Epithelial cell of proximal tubule (primary cell): ENCODE measurements at places on chromosomes 1 and 21. TPM values are rescaled to one million over a fixed set of nuclear protein-coding genes. Genes with fewer than 3 reads are reported as not detected.

Gene REN
- total RNA-seq = 0.12 TPM in 1 of 2 replicates, not detected in the other

- DNase-seq = no peak
Observed at GRCh38 chr1:175933801-175934200, 190.4 kb upstream of the TNR start.

GRCh38 chr21:44024887-44025353, 12.8 kb downstream of the TRAPPC10 start:
- no peak for DNase-seq

GRCh38 chr1:22805672-22806038, 95.0 kb downstream of the EPHB2 start:
- DNase-seq = no peak

DNA sequence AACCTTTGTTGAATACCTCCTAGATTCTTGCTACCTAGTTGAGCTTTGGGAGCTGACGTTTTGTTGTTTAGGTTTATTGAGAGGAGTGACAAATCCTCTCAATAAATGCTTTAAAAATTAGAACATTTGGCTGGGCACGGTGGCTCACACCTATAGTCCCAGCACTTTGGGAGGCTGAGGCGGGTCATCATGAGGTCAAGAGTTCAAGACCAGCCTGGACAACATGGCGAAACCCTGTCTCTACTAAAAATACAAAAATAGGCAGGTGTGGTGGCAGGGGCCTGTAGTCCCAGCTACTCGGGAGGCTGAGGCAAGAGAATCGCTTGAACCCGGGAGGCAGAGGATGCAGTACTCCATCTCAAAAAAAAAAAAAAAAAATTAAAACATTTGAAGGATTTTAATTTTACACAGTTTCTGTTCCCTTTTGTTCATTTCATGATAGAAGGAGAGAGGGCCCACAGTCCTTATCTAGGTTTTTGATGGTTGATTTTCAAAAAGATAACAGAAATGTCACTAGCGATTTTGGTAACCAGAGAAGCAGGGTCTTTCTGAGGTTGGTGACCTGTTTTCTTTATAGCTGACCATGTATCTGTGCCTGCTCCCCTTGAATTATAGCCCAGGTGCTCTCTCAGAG, 44.2 kb upstream of the PIGV start:
- DNase-seq = no peak

DNA sequence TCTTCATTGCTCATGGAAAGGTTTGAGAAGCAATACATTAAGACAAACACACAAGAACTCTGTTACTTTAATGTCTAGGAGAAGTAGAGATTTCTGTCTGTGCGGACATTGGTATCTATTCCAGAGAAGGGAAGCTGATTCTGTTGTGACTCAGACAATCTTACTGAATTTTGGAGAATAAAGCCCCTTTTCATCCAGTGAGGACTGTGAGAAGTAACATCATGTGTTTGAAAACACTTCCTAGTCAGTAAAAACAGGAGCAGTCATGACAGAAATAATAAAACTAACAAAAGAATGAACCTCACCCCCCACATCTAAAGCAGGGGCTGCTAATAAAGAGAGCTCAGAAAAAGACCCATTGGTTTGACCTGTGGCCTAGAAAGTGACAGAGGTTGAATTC, 46.6 kb downstream of the NEK7 start:
- no peak for DNase-seq

DNA sequence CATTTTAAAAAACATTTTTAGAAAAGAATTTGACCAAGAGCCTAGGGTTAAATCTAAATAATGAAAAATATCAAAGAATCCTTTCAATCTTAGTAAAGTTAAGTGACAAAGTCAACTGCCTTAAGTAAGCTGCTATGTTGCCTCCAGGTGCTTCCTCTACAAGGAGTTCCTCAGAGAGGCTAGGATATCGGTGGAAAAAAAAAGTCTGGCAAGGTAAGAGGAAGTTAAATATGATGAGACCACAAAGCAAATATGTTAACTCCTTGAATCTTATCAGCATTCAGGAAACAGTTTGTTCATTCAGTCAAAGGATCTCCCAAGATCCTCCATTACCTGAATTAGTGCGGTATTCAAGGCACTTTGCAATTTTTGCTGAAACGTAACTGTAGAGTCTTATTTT, 563.5 kb downstream of the PTPRC start:
- DNase-seq = no peak

DNA sequence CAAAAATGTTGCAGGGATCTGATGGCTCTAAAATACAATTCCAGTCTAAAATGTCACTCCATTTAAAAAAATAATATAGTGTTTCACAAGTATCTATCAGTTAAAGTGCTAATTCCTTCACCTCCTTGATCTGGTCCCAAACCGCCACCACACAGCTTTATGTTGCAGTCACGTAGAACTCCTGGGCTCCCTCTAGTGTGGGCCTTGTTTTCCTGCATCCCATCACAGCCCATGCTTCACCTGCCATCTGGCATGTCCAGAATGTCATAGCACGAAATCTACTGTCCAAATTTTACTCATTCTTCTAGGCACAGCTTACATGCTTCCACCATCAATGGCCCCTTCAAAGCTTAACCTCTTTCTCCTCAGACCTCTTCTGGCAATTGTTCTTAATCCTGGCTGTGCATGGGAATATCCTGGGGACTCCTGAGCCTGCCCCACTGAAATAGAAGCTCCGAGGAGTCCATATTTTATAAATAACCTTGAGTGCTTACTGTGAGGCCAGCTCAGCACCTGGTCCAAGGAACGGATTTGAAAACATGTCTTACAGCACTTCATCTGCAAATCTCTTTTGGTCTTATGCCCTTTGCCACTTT, 15.5 kb downstream of the FYB2 start:
- DNase-seq = no peak

GRCh38 chr1:93567255-93567918, 114.2 kb downstream of the BCAR3 start:
- DNase-seq = no peak

- DNase-seq = no peak
Observed at GRCh38 chr1:56825436-56825835, 6.2 kb upstream of the FYB2 start.

- no peak for DNase-seq
Observed at GRCh38 chr1:167247754-167248153, 27.1 kb downstream of the POU2F1 start.

- DNase-seq = no peak
Observed at GRCh38 chr1:11339346-11340232, 66.6 kb downstream of the UBIAD1 start.

- DNase-seq = no peak
Observed at GRCh38 chr1:93036672-93037071, 42.4 kb upstream of the MTF2 start.

DNA sequence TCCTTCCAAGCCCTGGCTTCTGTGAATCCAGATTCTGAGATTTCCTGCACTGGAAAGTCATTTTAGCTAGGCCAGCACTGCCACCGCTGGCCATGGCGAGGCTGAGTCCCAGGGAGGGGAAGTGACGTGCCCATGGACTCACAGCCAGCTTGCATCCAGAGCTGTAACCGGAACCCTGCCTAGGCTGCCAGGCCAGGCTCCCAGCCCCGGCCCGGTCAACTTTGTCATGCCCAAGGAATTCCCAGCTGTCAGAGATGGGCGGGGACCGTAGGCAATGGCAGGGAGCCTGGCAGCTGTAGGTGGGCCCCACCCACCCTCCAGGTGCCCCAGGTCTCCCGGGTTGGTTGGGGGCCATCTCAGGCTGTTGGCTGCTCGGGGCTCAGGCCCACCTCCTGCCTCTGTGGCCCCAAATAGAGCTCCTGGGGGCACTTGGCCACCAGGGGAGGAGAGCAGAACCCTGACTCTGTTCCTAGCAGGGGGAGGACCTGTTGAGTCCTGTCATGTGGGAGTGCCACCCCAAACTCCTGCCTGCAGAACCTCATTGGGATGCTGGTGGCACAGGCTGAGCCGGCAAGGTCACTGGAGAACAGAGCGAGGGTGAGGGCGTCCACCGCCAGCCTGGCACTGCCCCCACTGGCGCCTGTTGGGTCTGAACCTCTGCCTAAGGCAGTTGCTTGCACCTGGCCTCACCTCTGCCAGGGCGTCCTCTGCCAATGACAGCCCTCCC, 57.8 kb downstream of the FOXO6 start:
- DNase-seq = peak; percentile 29

DNA sequence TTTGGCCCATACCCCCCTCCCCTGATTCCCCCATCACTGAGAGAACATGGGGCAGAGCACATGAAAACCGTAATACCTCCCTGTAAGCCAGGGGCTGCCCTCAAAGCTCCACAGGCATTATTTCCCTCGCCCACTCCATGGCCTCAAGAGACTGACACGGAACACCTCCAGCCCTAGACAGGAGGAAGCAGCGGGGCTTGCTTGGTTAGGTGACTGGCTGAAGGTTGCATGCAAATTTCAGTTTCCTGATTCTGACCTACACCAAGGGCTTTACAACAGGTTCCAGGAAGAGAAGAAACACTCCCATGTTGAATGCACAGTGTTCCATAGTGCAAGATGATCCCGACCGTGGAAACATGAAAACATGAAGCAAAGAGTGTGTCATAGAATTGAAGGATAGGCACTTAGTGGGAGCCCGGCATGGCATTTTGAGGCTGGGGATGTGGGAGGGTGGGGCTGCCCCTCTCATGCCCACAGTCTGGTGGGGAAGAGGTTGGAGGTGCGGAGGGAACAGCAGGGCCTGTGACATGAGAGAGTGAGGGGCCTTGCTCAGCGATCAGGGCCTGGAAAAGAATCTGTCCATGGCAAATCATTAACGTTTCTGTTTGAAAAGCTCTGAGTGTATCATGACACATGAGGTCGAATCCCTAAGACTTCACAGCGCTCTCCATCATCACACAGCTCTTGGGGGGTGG, 33.5 kb downstream of the GPR137B start:
- peak; percentile 63 for DNase-seq

- no peak for DNase-seq
Observed at GRCh38 chr1:169509354-169509753, 23.6 kb upstream of the SLC19A2 start.

GRCh38 chr1:145696630-145696960, 10.6 kb downstream of the PDZK1 start:
- DNase-seq = no peak

GRCh38 chr1:22799971-22800370, 89.3 kb downstream of the EPHB2 start:
- no peak for DNase-seq

DNA sequence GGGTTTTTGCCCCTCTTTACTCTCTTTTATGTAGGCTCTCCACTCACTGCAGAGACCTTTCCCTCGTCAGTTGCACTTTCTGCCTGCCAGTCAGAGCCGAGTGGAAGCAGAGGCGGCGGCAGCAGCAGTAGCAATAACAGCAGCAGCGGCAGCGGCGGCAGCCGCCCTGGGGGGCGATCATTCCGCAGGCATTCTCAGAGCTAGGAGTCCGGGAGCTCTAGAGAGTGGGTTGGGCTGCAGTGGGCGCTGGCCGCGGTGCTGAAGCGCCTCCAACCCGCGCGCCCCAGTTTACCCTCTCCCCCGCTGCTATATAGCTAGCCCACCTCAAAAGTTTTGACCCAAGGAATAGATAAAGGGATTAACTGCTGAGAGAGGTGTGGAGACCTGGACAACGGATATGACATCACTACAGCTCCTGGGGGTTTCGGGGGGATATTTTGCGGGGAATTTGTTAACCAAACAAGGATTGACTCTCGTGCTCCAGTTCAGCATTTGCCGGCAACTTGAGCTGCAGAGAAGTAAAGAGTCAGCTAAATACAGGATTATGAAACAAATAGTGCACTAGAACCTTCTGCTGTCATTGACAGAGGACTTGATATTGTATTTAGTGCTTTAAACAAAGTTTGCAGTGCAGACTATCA, at the start of gene OLFM3:
OLFM3 (minus strand) TSS at position 102 of the 641 bp plus-strand sequence.
- no peak for DNase-seq

DNA sequence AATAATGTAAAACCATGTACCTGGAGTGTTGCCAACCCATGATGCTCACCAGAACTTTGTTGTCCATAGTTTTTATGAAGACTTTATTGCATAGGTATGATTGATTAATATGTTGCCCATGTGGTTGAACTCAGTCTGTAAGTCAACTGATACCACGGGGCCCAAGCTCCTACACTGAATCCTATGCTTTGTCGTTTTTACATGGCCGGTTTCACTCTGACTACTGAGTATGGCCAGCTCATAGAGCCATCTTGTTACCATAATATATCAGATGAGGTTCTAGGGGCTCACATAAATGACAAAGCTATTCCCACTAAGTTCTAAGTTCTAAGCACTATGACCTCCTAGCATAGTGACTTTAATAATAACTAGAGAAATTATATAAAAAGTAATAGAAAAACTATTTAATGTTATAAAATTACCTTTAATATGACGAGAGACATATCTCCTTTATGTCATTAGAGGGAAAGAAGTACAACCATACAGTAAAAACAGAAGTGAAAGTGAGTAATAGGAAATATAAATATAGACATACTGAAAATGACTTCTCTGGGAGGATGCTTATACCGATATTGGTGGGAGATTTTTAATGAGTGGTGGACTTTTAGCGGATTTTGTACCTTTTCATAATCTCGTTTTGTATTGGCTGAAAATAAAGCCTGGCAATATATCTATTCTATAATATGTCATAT, 983.4 kb upstream of the PRMT6 start:
- no peak for DNase-seq

GRCh38 chr1:157487096-157487495, 65.2 kb downstream of the FCRL5 start:
- no peak for DNase-seq

DNA sequence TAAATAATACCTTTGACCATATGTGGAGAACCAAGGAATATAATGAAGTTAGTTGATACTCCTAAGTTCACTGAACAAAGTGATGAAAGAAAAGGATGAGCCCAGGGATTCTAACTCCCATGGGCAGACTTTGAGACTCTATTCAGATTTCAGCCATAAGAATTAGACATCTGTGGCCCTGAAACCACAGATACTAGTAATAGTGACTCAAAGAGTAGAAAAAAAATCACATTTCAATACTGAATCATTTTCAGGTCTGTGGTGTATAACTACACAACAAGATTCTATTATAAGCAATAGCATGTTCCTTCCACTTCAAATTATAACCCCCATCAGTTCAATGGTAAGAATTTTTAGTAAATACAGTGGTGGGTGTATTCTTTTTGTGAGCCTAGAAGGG, 16.4 kb upstream of the F13B start:
- no peak for DNase-seq

DNA sequence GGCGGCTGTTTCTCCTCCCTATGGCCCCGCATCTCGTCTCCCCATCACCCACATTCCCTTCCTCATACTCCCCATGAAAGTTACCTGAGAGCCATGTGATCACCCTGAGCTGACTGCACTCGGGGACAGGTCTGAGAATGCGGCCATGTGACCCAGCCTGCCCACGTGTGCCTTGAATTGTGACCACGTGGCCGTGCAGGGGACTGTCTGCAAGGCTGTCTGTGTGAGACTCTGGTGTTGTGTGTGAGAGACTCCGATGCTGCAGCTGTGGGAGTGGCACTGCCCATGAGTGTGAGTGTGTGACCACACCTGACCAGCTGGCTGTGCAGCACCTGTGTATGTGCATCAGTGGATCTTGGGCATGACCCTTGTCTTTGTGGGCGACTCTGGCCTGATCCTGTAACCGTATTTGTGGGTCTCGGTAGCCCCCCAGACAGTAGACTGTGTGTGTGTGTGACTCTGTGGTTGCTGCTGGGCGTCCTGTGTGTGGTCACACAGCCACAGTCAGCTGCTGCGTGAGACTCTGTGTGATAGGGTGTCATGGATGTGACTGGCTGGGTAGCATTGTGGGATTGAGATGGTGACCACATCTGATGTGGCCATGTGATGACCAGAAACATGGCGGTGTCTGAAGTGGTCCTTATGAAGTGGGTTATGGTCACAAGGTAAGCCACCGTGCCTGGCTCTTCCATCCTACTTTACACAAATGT, 56.8 kb upstream of the KDM4A start:
- DNase-seq = no peak
